Activated CD4-positive, alpha-beta T cell treated with anti-CD3 and anti-CD28 coated beads for 24 hours (primary cell): ENCODE measurements at places on chromosomes 13 and 19.

DNA sequence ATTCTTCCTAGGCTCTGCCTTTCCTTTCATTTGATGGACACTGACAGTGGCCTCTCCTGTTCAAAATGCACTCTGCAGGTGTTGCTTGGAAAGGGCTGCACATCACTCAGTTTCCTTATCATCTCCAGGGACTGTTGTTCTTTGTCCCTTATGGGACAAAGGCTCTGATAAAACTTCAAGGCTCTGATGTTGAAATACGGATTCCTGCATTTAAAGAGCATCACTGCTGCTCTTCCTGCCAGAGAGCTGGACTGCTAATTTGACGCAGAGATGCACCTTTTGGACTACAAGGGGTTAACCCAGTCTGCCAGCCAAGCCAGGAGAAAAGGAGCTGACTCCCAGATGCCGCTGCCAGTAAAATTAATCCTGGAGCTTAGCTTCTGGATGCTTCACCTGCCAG, 952.1 kb downstream of the DIAPH3 start:
- no peak for DNase-seq

DNA sequence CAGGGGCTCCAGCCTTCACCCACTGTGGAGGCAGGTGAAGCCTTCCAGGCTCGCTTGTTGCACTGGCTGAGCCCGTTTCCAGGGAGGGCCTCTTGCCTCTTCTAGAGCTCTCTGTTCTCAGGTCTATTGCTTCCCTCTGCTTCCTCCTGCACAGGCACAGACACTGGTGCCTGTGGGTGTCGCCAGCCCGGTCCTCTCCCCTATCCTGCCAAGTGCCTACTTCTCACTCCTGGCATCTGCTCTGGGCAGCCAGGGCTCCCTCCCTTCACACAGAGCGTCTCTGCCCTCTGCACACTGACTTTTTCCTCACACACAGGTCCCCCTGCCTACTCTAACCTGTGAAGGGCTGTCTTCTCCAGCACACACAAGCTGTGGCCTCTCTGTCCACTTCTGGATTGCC, 60.3 kb downstream of the SLC7A9 start:
- DNase-seq, result no peak

GRCh38 chr19:51511353-51511752, 9.8 kb upstream of the SIGLEC12 start:
- no peak for DNase-seq

- peak; percentile 87 for DNase-seq
Measured at GRCh38 chr19:9435279-9436268, at the start of gene ZNF266. ZNF266 (minus strand) TSS chr19:9435573; CDS start chr19:9420089, 15,484 bp downstream.

- DNase-seq, result peak; percentile 18
Measured at GRCh38 chr19:53132141-53132991, at the start of gene ZNF415. ZNF415 (minus strand) TSS chr19:53132910; CDS start chr19:53122676, 10,234 bp downstream.

DNA sequence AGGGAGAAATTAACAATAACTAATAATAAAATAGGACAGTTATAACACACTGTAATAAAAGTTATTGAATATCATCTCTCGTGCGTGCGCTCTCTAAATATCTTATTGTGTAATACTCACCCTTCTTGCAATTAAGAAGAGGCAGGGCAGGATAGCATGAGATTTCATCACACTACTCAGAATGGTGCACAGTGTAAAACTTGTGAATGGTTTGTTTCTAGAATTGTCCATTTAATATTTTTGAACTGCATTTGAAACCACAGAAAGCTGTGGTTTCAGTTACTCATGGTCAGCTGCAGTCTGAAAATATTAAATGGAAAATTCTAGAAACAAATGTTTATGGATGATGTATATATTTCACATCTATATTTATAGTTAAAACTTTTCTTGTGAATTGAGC, 161.1 kb downstream of the DCT start:
- no peak for DNase-seq

- no peak for DNase-seq
Measured at GRCh38 chr19:49338023-49338677, 2.9 kb downstream of the CD37 start.

DNA sequence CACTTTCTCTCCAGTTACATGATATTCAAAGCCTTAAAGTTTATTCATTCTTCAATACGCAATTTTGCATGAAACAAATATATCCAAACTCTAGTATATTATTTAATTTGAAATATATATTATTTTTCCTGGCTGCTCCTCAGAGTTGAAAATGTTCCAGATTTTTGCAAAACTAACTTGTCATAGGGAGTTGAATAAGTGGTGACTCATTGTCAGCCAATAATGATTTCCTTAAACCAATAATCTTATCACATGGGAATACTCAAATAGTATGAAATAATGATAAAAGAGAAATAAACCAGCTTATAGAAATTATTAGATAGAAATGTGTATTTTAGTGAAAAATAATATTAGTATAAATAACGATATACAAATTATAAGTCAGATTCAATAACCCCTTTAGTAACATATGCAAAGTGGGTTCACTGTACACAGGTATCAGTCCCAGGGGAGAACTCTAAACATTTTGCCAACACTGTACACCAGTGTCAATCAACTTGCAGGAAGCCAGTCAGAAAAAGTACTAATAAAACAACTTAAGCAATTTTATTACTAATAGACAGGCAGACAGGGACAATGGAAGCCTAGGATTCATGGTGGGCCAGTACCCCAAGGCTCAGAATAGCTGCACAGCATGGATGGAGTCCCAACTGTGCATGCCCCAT, 222.6 kb upstream of the KLHL1 start:
- no peak for DNase-seq
